Activated CD8-positive, alpha-beta T cell treated with anti-CD3 and anti-CD28 coated beads for 36 hours (primary cell): ENCODE measurements at places on chromosomes 16 and 17. TPM values are rescaled to one million over a fixed set of nuclear protein-coding genes. Genes with fewer than 3 reads are reported as not detected.

DNA sequence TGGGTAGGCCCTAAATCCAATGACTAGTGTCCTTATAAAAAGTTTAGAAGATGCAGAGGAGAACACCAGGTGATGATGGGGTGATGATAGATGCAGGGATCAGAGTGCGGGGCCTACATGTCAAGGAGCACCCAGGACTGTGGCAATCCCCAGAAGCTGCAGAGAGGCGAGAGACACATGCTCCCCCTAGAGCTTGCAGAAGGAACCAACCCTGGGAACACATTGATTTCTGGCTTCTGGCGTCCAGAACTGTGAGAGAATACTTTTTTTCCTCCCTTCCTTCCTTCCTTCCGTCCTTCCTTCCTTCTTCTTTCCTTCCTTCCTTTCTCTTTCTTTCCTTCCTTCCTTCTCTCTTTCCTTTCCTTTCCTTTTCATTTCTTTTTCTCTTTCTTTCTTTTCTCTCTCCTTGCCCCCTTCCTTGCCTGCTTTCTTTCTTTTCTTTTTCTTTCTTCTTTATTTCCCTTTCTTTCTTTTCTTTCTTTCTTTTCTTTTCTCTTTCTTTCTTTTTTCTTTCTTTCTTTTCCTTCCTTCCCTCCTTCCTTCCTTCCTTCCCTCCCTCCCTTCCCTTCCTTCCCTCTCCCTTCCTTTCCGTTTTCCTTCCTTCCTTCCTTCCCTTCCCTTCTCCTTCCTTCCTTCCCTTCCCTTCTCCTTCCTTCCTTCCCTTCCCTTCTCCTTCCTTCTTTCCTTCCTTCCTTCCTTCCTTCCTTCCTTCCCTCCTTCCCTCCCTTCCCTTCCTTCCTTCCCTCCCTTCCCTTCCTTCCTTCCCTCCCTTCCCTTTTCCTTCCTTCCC is 134.3 kb downstream of the HAPSTR1 start:
- DNase-seq: peak; percentile 15

- DNase-seq: no peak
Observed at GRCh38 chr16:49652456-49653172, 203.3 kb downstream of the ZNF423 start.

GRCh38 chr17:17546399-17547185 is 44.9 kb downstream of the PEMT start:
- no peak for DNase-seq

DNA sequence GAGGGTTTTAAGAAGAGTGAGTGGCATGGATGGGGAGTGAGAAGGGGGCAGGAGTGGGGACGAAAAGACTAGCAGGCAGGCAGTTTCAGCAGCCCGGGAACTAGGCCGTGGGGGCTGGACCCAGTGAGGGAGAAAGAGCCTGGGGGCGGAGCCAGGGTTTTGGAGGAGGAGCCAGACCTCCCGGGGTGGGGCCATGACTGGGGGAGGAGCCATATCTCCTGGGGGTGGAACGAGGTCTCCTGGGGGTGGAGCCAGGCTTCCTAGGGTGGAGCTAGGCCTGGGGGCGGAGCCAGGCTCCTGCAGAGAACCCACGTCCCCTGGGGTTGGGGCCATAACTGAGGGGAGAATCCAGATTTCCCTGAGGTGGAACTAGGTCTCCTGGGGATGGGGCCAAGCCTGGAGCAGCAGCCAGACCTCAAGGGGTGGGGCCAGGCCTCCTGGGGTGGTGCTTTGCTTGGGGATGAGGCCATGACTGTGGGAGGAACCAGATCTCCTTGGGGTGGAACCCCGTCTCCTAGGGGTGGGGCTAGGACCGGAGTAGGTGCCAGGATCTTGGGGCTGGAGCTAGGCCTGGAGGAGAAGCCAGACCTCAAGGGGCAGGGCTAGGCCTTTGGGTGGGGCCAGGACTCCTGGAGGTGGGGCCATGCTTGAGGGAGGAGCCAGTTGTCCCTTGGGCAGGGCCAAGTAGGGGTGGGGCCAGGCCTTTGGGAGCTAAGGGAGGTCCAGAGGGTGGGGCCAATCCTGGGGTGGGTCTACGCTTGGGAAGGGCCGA is 41.7 kb upstream of the JPH3 start:
- DNase-seq: peak; percentile 44

- peak; percentile 20 for DNase-seq
Observed at GRCh38 chr16:4936991-4937781, at the start of gene PPL. PPL (minus strand) TSS chr16:4937148; CDS start chr16:4937045, 103 bp downstream.

DNA sequence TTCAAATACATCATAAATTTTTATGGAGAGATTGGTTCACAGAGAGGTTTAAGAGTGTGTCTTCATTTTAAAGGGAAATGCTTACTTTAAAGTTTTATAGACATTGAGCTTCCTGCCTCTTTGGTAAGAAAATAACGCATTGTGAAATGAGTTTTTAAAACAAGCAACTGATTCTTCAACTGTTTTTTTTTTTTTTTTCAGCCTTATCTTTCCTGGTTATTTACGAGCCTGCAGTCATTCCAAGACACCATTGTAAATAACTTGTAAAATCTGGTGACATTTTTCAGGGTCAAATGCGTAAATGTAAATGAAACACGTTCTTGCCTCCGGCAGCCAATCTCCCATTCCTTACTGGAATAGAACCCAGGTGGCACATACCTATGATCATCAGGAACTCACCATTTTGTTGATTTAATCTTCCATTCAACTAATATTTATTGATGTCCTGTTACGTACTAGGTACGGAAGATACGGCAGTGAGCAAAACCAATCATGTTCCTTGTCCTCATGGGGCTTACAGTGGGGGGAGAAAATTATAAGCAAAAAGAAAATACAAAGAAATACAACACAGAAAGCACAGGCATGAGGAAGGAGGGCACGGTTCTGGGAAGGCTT is 33.2 kb upstream of the CDYL2 start:
- no peak for DNase-seq

- peak; percentile 54 for DNase-seq
Observed at GRCh38 chr17:37848690-37849616, 75.3 kb upstream of the TBC1D3K start.

DNA sequence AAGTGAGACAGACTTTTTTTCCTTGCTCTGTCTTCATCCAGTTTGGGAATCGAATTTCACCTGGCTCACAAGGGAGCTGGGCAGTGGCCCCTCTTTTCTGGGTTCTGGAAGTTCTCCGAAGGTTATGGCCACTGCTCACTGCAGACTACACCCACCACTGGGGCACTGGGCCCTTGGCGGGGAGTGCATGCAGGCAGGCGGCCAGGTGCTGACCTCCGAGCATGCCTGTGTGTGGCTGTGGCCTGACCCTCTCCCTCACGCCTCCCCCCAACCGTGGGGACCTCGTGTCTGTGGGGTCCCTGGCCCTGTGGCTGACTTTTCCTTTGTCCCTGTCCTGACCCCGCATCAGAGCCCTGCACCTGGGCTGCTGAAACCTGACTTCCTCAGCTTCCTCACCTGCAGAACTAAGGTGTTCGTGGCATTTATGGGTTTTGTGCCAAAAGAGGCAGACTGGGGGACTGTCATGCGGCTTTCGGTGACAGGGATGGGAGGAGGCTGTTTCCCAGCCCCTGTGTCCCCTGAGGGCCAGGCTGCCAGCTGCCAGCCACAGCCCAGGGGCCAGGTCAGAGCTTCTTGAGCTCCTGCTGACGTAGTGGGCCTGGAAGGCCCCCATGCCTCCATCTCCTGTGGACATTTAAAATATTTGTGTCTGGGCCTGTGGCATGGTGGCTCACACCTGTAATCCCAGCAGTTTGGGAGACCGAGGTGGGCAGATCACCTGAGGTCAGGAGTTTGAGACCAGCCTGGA is 21.4 kb downstream of the ASPSCR1 start:
- DNase-seq: no peak

DNA sequence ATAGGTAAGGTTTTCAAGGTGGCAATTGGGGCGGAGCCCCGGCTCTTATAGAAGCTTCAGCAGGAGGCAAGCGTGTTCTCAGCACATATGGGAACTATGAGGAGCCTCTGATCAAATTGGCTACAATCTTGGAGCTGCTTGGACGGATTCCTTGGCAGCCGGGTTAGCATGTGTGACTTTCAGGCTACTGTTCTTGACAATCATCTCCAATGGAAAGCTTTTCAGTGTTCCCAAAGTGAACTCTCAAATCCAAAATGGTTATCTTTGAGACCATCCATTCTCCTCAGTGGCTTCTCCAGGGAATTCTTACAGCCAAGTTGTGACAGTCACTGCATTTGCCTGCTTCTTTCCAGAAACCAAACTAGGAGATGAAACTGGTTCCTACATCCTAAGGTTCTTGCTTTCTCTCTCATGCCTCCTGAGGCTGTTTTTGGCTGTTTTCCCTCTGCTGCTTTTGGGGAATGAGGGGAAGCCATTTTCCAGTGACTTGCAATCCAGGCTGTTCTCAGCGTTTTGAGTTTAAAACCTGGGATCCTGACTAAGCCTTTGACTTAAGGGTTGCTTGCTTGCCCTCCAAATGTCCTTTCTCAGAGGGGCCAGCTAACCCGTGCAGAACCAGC is 10.9 kb downstream of the HAS3 start:
- no peak for DNase-seq

- DNase-seq: peak; percentile 36
Observed at GRCh38 chr17:75645889-75646637, 12.8 kb downstream of the SMIM5 start.

- no peak for DNase-seq
Observed at GRCh38 chr17:38885044-38885727, 15.3 kb downstream of the LASP1 start.

DNA sequence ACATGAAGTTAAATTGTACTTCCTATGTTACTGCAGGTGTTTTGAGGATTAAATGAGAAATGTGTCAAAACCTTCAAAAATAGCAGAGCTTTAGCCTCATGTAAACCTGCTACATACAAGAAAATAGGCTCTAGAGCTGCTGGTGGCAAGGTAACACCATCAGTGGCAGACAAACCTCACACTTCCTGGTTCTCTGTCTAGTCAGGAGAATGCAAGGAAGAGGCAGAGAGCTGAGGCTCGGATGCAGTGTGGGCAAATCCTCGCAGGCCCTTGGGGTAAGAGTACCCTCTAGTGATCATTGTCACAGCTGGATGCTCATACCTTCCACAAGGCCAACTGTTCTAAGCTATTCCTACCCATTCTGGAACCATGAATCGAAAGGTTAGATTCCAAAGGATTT is 14.2 kb downstream of the CIAPIN1 start:
- no peak for DNase-seq

DNA sequence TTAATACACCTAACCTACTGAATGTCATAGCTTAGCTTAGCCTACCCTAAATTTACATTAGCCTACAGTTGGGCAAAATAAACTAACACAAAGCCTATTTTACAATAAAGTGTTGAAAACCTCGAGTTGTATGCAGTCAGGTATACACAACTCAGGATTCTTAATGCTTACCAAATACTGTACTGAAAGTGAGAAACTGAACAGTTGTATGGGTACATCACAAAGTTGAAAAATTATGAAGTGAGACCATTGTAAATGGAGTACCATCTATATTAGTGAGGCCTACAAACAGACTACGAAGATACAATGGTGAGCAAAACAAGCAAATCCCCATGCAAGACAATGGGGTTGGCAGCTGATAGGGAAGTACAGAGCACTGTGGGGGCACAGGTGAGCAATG is 79.7 kb downstream of the VAT1L start:
- DNase-seq: no peak

DNA sequence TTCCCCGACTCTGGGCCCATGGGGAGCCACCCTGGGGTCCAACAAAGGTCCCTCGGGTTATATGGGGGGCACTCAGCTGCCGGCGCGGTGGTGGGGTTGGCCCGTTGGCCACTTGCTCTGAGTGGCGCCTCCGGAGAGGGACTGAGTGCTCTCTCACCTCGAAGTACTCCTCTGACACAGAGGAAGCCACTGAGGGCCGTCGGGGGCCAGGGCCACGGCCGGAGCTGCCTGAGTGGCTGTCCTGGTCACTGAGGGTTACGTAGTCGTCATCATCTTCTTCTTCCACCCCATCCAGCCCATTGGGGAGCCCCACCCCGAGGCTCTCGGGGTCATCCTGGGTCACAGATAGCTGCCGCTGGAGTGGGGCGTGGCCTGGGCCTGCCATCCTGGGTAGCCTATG is 25.7 kb downstream of the SLC5A10 start:
- no peak for DNase-seq

DNA sequence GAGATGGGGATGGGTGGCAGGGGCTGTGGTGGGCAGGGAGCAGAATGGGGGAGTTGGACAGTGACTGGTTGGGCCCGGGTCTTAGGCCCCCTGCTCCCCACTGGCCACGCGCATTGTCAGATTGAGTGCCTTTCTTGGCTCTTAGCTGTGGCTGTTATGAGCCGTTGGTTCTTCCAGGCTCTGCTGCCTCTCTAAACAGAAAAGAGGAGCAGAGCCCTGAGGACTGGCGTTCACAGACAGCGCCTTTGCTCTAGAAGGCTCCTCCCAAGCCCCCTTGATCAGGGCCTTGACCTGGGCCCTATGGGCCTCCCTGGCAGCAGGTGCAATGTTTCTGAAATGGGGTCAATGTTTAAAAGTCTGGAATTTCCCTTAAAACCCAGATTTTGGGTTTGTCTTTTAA is 14.8 kb upstream of the NUDT16L1 start:
- no peak for DNase-seq

Gene SOX8
- 1.6 TPM for total RNA-seq

Gene TP53TG3B
- total RNA-seq: not detected

Gene WFDC1
- not detected for total RNA-seq

Gene LGALS9B
- not detected for total RNA-seq

Gene CD300LG
- not detected for total RNA-seq

Gene ARHGDIG
- not detected for total RNA-seq
